ENCODE measurements at places on chromosomes 2 and 18.

- DNase-seq = peak; percentile 68
These were observed 39.2 kb downstream of the HK2 start for GRCh38 chr2:74873012-74873665.

DNA sequence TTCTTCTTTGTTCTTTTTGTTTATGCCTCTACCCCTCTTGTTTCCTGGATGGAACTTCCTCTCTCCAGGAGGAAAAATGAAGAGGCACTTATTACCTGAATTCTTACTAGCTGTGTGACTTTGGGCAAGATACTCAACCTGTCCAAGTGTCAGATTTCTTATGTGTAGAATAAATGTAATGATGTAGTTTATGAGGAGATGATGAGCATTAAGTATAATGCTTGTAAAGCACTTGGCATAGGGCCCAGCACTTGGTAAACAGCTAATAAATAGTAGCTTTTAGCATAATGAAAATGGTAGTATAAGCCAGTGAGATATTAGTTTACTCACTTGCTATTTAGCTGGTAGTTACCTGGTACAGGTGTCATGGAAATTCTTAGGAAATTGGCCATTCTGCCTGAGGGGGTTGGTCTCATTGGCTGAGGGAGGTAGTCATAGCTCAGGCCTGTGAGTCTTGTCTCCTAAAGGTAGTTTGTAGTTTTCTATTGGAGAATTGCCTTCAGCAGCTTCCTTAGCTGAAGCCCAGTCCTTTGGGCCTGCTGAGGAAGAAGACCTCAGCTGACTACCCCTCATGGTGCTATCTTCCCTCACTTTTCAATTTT lies 133.4 kb upstream of the NABP1 start:
- no peak for DNase-seq

DNA sequence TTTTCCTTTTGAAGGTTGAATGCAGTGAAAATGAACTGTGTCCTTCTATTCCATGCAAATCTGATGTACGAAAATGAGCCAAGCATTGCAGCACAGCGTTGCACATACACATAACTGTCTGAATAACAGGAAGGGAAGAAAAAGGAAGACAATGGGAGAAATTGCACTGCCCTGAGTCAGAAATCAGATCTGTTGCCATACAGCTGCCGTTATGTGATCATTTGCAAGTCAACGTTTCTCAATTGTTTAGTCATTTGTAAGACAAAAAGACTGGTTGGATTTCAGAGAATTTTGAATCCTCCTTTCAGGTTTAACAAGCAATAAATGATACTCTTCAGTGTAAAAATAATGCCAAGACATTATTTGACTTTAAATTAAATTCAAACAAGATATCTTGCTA lies 284.1 kb downstream of the DSEL start:
- no peak for DNase-seq

DNA sequence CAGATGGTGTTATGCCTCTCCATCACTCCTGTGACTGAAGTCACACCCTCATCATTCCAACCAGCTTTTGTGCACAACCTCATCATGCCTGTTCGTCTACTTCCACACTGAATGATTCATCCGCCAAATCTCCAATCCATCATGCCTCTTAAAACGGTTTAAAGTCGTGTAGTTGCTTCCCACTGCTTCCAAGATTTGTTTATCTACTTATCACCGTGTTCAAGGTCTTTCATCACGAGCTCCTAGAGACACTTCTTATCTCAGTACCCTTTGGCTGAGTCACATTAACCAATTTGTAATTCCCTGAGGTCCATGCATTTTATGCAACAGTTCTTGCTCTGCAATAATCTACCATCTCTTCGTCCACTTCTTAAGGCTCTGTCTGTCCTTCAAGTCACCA lies 592.3 kb upstream of the ID2 start:
- DNase-seq = no peak

GRCh38 chr18:9516437-9517064 lies 41.2 kb downstream of the RALBP1 start:
- DNase-seq = peak; percentile 56

GRCh38 chr18:34801774-34802173 lies 91.7 kb downstream of the DTNA start:
- no peak for DNase-seq

DNA sequence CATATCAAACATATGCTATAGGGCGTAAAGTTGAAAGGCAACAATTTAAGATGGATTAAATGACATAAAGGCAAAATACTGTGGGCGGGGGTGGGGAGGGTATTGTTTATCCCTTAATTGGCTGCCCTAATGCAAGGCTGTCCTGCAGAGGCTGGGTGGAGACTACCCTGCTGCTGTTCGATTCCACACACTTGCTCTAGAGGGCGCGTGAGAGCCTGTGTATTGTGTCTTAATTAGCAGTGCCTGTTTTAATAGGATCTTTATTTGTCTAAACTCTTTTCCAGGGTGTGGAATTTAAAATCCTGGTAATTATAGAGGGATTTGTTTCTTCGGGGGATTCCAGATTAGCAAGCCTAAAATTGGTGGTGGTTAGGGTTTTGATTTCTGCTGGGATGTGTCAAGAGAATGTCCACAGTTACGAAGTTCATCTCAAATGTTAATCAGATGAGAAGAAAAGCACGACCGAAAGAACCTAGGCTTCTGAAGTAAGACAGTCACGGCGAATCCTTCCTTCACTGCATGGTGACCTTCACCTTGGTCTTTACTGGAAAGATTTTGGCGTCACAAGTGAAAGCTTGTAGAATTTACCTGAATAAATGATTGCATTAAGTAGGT lies 103.5 kb upstream of the MAP3K20 start:
- DNase-seq = peak; percentile 52

- DNase-seq = no peak
These were observed 134.0 kb downstream of the MREG start for GRCh38 chr2:215879331-215879730.

- no peak for DNase-seq
These were observed 1568.6 kb upstream of the NXPH2 start for GRCh38 chr2:140348826-140349225.

DNA sequence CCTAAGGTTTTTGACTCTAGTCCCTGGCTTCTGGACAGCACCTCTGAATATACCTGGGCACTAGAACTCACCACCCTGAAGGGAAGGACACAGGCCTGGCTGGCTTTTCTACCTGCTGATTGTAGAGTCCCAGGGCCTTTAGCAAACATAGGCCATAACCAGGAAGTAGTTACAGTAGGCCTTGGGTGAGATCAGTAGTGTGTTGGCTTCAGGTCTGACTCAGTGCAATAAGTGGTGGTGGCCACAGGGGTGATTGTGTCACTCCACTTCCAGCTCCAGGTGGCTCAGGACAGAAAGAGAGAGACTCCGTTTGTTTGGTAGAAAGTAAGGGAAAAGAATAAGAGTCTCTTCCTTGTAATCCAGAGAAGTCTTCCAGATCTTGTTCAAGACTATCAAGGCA lies 101.7 kb upstream of the LGALSL start:
- no peak for DNase-seq

DNA sequence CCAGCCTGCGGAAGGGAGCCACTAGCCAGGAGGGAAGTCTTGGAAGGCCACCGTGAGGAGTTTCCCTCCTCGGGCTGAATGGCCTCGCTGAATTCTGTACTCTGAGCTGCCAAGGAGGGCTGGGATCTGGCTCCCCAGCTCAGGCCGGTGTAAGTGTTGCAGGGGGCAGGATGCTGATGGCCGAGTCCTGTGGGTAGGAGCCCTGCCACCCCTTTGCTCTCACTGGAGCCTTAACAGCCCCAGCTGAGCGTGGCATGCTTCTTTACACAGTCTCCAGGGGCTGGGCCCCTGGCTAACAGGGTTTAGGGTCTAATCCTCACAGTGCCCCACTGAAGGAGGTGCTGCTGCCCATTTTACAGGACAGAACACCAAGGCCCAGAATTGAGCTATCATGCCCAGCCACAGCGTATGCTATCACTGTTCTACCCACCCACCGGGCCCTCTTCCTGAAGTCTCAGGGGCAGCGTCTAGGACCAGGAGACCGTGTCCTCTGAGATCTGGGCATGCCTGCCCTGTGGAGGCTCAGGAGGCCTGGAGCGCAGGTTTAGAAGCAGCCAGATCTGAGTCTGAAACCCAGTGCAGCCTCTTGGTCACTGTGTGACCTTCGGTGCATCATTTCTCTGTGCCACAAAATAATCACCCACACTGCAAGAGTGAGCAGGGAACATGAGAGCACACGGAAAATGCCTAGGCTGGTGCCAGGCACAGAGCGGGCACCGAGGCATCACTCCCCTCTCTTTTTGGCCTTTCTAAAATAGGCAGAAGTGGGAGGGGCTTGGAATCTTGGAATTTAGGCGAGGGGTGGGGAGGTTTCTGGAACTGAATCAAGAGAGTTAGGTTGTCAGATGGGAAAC lies 42.9 kb downstream of the TMEM37 start:
- no peak for DNase-seq

DNA sequence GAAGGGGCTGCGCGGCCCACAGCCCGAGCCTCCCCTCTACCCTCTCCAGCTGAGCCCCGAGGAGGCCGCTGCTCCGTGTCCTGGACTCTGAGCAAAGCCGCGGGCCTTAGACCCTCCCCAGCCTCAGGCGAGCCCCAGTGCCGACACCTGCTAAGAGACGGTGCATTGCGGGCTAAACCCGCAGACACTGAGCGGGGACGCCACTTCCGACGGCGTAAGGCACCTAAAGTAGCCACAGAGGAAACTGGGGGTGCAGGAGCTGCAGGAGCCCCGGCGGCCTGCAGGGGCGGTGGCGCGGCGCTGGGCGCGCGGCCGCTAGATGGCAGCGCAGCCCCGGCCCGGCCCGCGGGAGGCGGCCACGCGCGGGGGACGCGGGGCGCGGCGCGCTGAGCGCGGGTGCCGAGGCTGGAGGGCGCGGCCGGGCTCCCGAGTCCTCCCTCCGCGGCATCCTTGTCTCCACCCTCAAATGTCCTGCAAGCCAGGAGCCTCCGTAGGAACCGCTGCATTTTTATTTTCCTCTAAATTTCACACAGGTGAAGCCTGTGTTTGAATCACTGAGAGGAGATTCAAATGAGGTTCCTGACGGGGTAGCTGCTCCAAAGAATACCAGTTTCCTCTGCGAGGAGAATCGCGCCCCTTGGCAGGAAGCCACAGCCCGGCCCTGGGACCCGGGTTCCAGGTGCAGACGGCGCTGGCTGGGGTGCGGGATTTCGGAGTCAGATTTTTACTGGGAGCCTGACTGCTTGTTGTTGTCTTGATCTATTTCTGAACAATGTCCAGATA lies 650.5 kb downstream of the GALR1 start:
- peak; percentile 38 for DNase-seq

- no peak for DNase-seq
These were observed 125.2 kb upstream of the LGALSL start for GRCh38 chr2:64328756-64329155.

GRCh38 chr2:43073401-43073825 lies 153.0 kb downstream of the ZFP36L2 start:
- peak; percentile 29 for DNase-seq

GRCh38 chr18:60870261-60871153 lies 462.7 kb upstream of the CDH20 start:
- DNase-seq = no peak

DNA sequence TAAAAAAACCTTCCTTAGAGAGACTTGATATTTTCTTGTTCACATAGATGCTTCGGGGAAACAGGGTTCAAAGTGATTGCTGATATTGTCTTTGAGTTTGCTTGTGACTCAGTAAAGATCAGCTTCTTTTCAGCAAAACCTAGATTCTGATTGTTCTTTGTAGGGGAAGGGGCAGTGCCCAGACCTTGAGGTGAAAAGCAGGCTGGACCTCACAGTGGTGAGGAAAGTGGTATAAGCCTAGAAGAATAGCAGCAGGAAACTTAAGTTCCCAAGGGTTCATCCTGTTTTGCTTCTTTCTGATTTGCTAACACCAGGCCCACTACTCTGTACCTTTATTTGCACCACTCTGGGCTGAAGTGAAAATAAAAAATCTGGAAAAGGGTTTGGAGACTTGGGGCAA lies 20.9 kb downstream of the UBXN4 start:
- no peak for DNase-seq

DNA sequence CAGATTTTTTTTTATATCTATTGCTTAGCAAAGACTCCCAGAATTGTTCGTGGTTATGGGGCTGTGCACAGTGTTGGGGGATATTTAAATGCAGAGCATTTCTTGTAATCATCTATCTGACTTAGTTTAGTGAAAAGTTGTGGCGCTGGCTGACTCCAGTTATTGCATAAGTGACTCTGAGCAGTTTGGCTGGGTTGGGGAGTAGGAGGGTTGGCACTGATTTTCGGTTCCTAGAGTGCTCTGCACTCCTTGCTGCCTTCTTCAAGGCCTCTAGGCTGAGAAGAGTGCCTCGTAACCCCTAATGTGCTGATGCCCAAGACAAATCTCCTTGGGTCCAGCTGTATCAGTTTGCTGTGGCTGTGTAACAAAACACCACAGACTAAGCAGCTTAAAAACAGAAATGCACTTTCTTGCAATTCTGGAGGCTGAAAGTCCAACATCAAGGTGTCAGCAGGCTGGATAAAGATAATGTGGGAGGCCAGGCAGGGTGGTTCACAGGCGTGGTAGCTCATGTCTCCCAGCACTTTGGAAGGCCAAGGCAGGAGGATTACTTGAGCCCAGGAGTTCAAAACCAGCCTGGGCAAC lies 6.5 kb upstream of the IMPA2 start:
- no peak for DNase-seq

DNA sequence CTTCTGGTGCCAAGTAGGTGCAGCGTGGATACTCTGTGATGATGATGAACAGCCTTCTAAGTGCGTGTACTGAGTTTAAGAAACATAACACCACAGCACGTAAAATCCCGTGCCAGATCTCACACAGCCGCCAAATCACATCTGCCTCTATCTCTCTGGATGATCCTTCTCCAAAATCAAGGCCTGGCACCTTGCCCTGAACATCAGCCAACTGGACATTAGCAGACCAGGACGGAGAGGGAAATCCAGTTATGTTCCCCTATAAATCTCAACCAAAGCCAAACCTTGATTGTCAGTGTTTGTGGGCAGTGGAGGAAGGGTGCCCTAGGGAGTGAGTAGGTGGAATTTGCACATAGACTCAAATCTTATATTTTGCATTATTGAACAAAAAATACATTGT lies 164.3 kb downstream of the MIB1 start:
- no peak for DNase-seq

DNA sequence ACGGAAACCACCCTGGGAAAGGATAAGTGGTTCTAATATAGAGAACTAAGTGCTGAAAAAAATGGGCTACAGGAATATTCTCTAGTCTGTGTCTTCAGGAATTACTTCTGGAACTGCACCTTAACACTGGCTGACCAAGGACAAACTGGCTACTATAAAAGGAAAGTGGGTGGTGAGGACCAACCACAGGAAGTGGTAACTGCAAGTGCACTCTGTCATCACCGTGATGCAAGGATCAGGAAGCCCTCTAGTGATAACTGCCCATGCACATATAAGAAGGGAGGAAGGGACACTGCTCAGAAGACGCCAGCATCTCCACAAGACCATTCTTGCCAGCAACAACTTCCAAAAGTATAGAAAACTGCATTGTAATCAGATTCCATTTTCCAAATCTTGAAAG lies 424.4 kb upstream of the RGPD4 start:
- DNase-seq = no peak

GRCh38 chr2:207438414-207439126 lies 91.2 kb upstream of the CREB1 start:
- DNase-seq = no peak

- DNase-seq = peak; percentile 61
These were observed 35.7 kb downstream of the ODC1 start for GRCh38 chr2:10412380-10412779.

- no peak for DNase-seq
These were observed 43.4 kb upstream of the LRP1B start for GRCh38 chr2:142174176-142174575.
